ENCODE measurements at places on chromosomes 12 and 14. TPM values are rescaled to one million over a fixed set of nuclear protein-coding genes. Genes with fewer than 3 reads are reported as not detected.

Gene DNAJC22
- 50.0 TPM for polyA plus RNA-seq

GRCh38 chr12:53227836-53228235 is 4.2 kb downstream of the RARG start:
- DNase-seq = no peak

- DNase-seq = peak; percentile 90
Measured at GRCh38 chr12:117190210-117190781, at the start of gene FBXO21. Gene FBXO21, minus strand, starts transcription at chr12:117190470. Its CDS starts 14 bp downstream, at chr12:117190456.

- peak; percentile 30 for DNase-seq
Measured at GRCh38 chr12:15726027-15726877, 62.9 kb downstream of the EPS8 start.

DNA sequence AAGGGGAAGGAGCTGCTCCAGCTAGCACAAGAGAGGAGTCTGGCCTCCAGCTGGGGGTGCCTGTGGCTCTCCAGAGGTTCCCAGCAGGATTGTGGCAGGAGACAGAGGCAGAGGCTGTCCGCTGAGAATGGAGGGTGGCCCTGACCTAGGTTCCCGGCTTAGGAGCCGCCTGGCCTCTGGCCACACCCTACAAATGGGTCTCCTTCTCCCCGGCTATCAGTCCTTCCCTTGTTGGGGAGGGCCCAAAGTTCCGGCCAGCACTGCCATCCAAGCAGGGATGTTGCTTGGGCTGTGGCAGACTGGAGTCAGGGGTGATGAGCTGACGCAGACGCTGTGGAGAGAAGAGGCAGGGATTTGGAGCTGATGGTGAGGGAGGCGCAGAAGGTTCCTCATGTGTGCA is 23.1 kb downstream of the SLC6A12 start:
- no peak for DNase-seq

Measured in large intestine (tissue), 12 donors.